ENCODE measurements at places on chromosomes 5 and 9.

- peak; percentile 86 for DNase-seq
These were observed 29.1 kb upstream of the DUSP1 start for GRCh38 chr5:172800088-172800551.

DNA sequence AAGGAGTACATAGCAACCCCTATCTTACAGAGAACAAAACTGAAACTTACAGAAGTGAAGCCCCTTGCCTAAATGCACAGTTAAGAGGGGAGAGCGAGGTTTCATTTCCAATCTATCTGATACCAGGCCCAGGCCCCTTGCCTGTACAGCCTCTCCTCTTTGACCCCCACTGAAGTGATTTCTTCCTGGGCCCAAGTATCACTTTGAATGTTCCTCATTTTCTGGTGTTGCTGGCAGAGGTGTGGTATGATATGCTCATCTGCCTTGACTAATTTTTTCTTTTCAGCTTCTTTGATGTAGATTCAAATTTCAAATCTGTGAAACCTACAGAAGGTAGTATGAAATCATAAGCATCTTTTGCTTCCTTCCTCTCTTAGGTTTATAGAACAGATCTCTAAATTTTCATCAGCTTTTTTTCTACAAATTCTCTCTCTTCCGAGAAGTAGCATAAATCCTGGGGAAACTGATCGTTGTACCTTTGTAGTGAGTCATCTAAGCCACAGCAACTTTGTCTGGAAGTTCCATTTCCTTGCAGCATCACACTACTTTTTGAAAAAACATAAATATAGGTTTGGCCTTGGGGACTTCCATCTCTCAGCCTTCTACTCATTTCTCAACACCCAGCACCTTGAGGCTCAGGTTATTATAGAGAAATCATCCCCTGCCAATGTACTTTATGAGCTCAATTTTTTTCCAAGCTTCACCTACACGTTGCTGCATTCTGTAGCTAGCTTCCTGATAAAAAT, 402.4 kb upstream of the PTGER4 start:
- DNase-seq = no peak

DNA sequence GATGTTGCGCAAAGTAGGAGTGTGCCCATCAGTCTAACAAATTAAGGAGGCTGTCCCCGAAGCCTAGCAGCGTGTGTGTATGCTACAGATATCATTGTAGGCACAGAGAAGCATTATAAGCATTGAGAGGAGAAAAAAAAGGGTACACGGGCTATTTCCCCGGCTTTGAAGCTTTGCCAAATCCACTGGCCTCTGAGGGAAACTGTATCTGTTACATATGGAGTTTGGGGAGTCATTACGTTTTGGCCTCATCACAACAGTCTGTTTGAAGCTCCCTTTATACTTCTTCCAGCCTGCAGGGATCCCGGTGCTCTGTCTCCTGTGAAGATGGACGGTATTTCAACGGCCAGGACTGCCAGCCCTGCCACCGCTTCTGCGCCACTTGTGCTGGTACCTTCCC, 205.9 kb downstream of the RFK start:
- DNase-seq = no peak

DNA sequence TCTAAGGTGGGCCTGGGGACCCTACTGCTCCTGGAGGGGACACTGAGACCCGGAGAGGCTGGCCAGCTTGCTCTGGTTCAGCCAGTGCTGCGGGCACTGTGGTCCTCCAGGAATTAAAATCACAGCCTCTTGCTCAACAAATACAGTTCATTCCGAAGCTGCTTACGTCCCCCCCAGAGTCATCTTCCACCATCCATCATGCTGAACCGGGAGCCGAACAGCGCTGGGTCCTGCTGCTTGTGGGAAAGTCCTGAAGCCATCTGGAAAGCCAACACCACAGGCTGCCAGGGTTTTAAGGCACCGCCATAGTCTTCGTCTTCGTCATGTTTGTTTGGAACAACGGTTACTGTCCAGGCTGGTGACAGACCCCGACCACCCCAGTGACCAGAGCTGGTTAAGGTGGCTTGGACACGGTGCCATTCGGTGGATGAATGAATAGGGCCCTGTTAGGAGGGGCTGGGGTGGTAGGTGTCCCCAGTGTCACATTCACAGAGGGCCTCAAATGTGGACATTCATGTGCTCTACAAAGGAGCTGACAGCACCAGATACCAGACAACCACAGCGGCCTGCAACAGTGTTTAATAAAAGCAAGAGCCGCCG, 81.6 kb upstream of the PHYKPL start:
- DNase-seq = peak; percentile 9

- no peak for DNase-seq
These were observed 105.2 kb downstream of the ZNF608 start for GRCh38 chr5:124641154-124641792.

- peak; percentile 4 for DNase-seq
These were observed 4.5 kb downstream of the ELAVL2 start for GRCh38 chr9:23821375-23822181.

DNA sequence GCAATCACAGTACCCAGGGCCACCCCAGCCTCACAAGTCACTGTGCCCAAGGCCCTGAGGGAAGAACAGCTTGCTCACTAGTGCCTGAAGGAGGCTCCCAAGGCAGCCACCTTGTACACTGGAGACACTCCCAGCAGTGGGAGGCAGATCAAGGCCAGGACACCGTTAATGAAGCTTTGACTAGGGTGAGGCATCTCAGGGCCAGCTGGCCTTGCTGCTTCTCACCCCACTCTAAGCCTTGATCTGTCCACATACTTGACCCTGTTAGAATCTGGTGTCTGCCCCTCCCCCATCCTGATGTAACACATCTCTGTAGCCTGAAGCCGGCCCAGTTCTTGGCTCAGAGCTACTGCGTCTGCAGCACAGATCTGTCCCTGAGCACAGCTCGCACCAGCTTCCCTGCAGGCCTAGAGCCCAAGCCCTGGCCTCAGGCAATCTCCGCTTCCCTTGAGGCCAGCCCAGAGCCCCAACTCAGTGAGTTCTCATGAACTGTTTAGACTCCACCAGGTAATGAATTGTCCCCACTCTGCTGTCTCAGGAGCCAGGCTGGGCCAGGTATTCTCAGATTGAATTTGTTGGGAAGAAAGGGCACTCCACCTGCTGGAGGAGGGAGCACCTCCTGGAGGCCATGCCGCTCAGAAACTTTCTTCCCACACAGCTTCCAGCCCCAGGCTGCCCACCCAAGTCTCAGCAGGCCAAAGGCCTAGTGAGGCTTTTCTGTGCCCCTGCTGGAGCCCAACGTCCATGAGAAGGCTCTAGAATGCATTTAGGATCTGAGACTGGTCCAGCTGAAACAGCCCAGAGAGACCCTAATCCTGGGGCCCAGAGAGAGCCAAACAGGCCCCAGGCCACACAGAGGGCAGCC, 13.4 kb upstream of the JADE2 start:
- peak; percentile 34 for DNase-seq

DNA sequence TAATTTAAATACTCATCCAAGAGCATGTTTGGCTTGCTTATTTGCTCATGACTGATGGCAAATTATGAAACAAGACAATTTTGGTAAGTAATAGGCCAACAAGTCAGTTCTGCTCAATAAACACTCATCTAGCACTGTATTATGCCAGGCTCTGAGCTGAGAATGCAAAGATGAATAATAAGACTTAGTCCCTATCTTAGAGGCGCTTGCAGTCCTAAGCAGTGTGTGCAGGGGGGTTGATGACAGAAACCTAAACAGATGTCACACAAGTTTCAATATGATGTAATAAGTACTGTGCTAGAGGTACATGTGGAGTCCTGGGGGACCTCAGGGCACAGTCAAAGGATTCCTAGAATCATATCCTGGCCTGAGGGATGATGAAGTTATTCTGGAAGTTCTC, 287.6 kb upstream of the ADRA1B start:
- DNase-seq = no peak

- DNase-seq = no peak
These were observed 60.5 kb downstream of the ERCC6L2 start for GRCh38 chr9:95935861-95936578.

DNA sequence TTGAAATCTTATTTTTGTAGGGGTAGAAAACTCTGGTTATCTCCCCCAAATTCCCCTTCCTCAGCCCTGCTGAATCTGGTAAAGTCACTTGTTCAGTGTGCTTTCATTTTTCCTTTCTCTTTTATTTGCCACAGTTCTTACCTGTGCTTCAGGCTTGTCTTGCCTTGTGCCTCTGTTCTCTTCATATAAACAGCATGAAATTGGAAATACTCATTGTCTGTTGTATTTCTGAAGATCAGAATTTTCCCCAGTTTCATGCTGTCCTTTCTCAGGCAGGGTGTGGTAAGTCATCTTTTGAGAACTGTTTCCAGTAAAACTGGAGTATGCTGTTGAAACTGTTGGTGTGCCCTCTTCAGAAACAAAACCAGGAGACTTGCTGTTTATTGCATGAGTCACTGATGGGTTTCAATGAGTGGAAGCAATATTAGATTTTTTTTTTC, 7.0 kb downstream of the PAM start:
- DNase-seq = peak; percentile 44

GRCh38 chr9:137236936-137237421, 4.1 kb upstream of the TUBB4B start:
- no peak for DNase-seq

GRCh38 chr9:105114964-105115728, 129.3 kb upstream of the SLC44A1 start:
- no peak for DNase-seq

- DNase-seq = peak; percentile 68
These were observed 174.9 kb downstream of the ROR2 start for GRCh38 chr9:91775011-91775707.

GRCh38 chr5:173263566-173263965, 28.6 kb upstream of the NKX2-5 start:
- no peak for DNase-seq

DNA sequence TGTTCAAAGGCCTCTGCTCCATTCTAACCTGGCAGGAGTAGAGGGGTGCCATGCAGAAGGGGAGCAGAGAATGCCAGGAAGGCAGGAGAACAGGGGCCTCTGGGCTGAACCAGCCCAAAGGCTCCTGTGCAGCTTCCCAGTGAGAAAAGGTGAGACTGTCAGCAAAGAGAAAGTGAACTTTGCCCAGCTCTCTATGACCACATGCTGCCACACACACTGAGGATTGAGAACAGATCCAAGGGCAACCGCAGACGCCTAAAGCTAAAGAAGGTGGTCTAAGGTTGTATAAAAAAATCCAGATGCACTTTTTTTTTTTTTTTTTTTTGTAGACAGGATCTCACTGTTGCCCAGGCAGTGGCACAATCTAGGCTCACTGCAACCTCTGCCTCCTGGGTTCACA, 51.4 kb downstream of the ALDH7A1 start:
- no peak for DNase-seq

DNA sequence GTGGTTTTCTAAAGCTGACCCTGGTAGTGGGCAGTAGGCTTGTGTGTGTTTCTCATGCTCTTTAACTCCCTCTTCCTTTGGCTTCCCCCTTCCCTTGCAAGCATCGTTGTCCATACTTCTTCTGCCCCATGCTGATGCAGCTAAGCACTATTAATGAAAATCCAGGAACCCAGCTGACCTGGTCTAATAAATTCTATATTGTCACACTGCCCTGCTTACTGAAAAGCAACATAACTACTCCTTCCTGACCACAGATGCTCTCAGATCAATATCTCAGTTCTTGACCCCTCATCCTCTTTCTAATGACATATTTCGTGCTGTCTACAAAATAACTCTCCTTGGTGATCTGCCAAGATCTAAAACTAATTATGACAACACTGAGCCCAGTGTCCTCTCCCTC, 405.5 kb downstream of the EFNA5 start:
- DNase-seq = no peak

GRCh38 chr5:179345433-179346321, at the start of gene ADAMTS2:
ADAMTS2 (minus strand) TSS chr5:179345461; CDS start chr5:179345328, 133 bp downstream.
- peak; percentile 72 for DNase-seq

DNA sequence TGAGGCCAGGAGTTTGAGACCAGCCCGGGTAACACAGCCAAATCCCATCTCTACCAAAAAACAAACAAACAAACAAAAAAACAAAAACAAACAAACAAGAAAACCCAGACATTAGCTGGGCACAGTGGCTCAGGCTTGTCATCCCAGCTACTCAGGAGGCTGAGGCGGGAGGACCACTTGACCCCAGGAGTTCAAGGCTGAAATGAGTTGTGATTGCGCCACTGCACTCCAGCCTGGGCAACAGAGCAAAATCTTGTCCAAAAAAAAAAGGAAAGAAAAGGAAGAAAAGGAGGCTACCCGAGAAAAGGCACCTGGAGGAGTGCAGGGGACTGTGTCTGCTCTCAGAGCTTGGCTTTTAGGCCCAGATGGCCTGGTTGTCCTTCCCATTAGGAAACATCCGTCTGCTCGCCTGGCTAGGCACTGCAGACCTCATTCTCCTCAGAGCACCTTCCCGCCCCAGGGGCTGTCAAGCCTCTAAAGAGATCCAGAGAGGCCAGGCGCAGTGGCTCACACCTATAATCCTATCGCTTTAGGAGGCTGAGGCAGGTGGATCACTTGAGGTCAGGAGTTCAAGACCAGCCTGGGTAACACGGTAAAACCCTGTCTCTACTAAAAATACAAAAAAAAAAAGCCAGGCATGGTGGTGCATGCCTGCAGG, 185.3 kb upstream of the IER5L start:
- DNase-seq = no peak

GRCh38 chr5:172502410-172502809, 48.1 kb upstream of the SH3PXD2B start:
- DNase-seq = no peak

- DNase-seq = no peak
These were observed 137.1 kb upstream of the IRX2 start for GRCh38 chr5:2888520-2889060.

DNA sequence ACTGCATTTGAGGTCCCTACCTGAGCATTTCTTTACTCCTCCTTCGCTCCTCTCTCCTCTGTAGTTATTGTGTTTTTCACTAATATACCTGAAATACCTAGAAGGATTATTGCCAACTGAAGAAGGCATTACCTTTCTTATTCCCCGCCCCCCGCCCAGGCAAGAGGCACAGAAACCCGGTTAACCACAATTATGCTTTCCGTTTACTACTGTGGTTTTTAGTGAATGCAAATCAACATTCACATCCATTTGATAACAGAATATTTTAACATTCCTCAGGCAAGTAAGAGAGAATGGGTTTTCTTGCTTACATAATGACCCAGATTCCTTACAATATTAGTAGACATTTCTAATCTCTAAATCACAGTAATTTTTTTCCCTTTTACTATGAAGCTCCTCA, 136.9 kb downstream of the PCSK5 start:
- DNase-seq = peak; percentile 24

GRCh38 chr9:124480621-124480981, 26.6 kb downstream of the NR5A1 start:
- peak; percentile 29 for DNase-seq

DNA sequence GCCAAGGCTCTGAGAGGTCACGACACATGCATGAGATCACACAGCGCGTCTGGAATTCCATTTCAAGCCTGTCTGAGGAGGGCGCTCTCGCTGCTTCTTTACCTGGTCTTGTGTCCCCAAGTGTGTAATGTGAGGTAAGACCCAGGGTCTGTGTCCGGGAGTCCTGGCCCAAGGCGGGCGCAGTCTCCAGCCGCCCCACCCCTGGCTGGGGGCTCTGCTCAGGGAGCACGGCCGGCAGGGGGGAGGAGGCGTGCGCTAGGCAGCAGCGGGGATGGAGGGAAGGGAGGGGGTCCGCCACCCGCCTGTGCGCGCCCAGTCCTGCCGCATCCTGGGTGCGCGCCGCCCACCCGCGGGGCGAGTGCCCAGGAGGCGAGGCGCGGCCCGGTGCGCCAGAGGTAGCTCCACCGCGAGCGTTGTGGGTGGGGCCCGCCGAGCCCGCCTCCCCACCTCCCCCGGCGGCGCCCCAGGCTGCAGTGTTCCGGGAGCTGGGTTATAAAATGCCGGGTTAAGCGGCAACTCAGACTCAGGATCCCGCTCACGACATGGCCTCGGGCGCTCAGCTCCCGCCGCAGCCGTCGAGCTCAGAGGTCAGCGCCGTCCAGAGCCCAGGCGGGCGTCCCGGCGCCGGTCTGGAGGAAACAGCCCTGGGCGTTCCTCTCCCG, at the start of gene CCNI2:
TSS of gene CCNI2 (plus strand) at position 473 of the 662 bp plus-strand sequence. CDS start at position 543, 70 bp downstream.
- DNase-seq = no peak

- DNase-seq = no peak
These were observed 92.5 kb downstream of the PCDH1 start for GRCh38 chr5:141785711-141786110.
